ENCODE measurements at places on chromosomes 7 and 10.

DNA sequence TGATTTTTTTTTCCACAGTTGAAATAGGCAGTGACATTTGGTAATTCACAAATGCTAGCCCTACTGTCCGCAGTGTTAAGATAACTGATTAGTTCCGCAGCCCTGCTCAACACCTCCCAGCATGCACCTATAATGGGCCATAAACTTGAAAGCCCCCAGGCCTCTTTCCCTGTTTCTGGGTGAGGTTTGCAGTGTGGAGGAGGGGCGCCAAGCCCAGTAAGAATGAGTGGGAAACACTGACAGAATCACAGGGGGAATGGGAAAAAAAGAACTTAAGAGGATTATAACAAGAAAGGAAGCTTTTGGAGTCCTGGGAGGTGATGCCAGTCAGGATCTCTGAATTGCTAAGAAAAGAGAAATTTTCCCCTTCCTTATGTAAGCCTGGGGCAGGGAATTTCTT lies 39.6 kb upstream of the SP8 start:
- DNase-seq = no peak

- DNase-seq = no peak
Observed at GRCh38 chr10:75430000-75430763, 1.2 kb upstream of the LRMDA start.

DNA sequence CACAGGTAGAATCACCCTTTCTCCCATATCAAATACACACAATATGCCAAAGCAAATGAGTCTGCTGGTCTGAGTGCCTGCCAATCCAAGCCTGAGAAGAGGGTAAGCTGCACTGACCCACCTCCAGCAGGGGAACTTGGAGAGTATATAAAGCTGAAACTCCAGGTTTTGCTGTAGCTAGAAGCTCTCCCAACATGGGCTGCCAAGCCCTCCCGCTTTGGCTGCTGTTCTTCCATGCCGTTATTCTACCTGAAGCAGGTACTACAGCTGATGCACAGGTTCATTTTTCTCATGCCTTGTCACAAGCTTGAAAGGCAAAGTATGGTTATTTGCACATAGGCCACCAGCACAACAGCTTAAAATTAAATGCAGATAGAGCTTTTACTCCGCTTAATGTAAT lies 21.5 kb upstream of the C10orf120 start:
- no peak for DNase-seq

DNA sequence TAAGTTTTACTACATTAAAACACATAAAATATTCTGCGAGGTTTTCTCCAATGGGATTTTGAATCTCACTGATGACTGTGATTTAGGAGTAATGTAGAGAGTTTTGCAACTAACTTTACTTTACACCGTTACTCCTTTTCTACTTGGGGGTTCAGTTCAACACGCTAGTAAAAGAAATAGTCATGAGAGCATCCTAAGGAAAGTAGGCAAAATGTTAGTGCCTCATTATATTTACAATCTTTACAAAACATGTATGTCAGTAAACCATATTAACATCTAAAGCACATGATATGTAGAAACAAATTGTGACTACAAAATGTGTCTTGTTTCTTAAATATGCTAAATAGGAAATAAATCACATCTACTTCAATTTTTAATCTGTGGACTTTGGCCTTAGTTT lies 6.0 kb downstream of the MEOX2 start:
- no peak for DNase-seq

DNA sequence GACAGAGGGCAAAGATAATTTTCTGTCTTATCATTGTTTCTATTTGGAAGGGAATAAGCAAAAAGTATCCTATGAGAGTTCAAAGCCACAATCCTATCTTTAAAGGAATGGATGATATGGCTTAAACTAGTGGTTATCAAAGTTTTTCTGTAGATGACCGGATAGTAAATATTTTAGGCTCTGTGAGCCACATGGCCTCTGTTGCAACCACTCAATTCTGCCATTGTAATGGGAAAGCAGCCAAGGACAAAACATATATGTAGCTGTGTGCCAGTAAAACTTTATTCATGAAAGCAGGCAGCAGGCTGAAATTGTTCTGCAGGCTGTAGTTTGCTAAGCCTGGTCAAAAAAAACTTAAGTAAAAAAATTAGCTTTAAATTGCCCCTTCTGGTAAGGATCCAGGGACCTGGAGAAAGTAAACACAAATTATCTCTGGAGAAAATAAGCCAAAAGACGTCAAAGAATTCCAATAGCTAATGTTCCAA lies 73.3 kb downstream of the THSD7A start:
- no peak for DNase-seq

- DNase-seq = no peak
Observed at GRCh38 chr10:87752566-87752965, 65.5 kb downstream of the ATAD1 start.

All from fibroblast of skin of left biceps (primary cell).